ENCODE measurements at places on chromosomes 6 and 20.

DNA sequence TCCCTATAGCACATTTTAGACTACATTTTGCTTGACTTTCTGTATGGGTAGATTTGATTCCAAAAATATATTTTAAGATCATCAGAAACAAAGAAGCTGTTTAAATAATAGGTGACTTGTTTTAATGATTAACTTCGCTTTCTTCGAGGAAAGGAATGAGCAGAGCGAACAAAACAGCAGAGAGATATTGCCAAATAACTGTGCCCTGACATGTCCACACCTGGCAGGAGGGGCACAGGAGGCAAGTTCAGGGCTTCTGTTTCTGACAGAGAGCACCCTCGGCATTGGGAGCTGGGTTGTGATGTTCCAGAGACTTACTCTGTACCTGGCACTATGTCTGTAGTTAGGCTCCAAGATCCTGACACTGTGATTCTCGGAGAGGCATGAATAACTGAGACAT is 155.7 kb upstream of the SASH1 start:
- DNase-seq = no peak

DNA sequence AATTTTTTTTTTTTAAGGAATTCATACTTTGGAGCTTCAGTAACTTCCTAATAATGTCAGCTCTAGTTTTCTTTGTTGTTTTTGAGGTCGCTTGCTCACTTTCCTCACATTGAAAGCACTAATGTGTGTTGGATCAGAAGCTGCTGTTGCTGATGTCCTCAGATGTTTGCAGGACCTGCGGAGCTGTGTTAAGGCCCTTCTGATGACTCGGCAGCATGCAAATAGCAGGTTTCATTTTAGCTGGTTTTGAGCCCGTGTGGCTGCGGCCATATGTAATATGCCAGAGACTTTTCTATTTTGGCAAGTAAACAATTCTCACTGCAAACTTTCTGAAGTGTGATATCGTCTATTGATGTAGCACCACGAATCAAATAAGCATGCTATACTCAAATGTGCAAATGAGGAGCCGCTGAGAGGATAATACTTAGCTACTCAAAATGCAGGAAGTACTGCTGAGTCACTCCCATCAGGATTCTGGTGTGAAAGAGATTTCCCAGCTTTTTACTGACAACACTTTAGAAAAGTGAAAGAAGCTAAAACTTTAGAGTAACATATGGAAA is 187.8 kb downstream of the SASH1 start:
- DNase-seq = no peak

DNA sequence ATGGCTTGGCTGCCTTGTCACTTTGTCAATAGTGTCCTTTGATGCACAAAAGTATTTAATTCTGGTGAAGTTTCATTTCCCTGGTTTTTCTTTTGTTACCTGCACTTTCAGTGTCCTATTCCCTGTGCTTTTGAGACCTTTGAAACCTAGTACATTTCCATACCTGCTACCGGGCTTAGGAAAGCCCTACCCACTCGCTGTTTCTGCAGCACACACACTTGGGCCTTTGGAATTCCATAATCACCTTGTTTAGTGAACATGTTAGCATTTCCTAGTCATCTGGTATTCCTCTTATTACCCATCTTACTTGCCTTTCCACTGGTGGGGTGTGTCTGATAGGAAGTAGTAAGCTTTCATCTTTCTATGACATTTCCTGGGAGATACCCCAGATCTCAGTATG is 19.3 kb upstream of the SYNDIG1 start:
- DNase-seq = no peak

DNA sequence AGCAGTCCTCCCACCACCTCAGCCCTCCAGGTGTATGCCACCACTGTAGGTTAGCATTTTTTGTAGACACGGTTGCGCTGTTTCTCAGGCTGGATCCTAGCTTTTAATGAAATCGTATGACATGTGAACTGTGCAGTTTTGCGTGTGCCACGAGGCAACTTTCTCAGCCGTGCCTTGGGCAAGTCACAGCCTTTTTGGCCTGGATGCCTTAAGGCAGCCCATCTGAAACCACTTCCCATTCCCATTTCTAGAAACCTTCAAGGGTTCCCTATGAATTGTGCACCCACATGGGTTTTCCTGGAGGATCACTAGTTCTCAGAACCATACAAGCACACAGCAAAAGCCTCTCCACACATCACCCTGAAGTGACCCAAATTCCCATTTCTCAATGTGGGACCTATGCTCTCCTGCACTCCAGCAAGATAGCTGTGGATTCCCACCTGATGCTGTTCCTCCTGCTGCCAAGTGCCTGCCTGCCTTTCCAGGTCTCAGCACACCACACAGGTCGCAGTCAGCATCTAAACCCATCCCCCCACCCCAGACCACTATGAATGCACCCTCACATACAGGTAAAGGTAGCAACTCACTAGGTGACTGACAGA is 28.9 kb downstream of the SNX5 start:
- no peak for DNase-seq

GRCh38 chr20:45020236-45020886 is 54.0 kb downstream of the STK4 start:
- DNase-seq = no peak

GRCh38 chr20:50758469-50758868 is 27.1 kb downstream of the PARD6B start:
- no peak for DNase-seq

GRCh38 chr6:5617179-5617578 is 355.9 kb downstream of the FARS2 start:
- DNase-seq = no peak

DNA sequence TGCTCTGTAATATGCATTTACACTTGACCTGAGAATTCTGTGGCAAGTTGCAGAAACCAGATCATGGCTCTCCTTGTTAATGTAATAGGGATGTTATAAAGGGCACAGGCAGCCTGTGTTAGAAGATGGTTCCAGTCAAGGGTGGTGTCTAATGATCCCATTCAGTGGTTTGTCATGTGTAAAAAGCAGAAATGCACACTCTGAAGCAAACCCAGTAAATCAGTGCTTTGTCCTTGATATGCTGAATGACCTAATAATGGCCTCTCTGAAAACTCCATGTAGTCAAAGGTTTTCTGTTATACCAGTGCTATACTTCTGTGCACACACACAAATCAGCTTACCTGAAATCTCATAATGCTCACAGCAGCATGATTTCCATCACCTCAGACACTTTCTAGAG is 66.2 kb downstream of the SOBP start:
- no peak for DNase-seq

DNA sequence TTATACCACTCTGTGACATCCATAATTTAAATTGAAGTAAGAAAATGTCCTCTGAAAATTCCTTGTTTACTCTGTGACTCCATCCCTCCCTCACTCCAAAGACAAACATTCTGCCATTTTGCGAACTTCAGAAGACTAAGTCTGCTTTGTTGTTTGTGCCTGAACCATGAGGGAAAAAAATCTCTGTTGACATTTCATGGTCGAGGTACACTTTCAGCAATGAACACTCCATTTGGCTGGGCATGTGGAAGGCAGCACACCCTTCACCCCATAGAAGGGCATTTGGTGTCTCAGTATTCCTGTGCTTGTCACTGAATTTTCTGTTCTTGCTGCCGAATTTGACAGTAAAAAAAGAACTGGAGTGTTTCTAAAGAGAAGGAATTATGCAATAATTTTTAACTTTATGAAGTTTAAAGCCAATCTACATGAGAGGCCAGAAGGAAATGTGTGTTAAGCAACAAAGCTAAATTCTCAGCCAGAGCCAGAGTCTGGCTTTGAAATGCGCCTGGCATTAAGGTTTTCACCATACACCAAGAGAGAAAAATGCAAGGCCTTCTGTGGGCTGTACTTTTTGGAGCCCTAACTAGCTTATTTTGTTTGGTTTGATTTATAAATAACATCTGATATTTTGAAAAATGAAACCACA is 4.7 kb upstream of the PBOV1 start:
- DNase-seq = no peak

DNA sequence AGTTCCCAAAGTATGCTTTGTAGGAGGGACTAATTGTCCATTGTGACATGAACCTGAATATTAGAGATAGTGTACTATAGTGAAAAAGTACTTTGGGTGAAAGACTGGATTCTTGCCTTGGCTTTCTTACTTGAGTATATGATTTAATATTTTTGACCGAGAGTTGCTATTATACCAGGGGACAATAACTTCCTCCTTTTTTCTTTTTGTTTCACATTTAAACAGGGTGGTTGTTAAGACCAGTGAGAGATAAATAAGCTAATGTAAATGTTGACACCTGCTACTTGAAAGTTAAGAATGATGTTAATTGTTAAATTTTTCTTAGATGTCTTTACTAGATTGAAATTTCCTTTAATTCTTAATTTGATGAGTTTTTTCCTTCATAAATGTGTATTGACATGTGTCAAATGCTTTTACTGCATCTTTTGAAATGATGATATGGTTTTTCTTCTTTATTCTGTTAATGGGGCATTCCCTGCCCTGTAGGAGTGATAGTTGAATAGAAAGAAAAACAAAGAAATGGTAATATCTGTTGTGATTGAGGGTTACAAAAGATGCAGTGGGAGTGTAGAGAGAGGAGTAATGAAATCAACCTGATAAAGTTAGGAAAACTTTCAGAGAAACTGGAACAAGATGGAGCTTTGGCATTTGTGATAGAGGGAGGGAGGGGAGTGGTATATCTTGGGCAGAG is 48.4 kb downstream of the ZFAND3 start:
- no peak for DNase-seq

GRCh38 chr6:99991955-99992354 is 2.1 kb downstream of the MCHR2 start:
- no peak for DNase-seq

GRCh38 chr6:72733045-72733444 is 111.2 kb downstream of the KCNQ5 start:
- no peak for DNase-seq

DNA sequence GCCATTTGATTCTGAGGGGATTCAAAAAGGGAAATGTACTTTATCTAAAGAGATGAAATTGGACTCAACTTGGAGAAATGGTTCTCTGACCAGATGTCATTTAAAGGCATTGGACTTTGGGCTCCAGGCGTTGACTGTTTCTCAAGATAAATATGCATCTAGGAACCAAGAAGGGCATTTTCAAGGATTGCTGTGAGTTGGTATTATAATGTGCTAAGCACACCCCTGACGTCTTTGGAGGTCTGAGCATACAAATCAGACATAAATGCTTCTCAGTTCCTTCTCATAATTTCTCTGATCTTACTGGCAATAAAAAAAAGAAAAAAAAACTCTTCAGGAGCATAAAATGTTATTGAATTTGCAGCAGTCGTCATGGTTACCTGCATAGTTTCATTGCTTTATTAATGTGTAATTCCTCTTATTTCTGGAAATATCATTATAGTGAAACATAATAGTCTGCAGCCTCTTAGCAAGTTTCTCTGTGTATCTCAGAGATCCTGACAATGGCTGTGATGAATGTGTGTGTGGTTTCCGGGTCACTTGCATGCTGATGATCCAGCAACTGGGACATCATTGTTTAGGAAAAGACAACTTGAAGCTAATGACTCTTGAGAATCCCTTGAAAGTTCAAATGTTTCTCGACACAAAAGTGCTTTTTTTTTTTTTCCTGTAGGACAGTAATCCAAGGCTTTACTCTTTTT is 136.0 kb downstream of the AIG1 start:
- DNase-seq = no peak

DNA sequence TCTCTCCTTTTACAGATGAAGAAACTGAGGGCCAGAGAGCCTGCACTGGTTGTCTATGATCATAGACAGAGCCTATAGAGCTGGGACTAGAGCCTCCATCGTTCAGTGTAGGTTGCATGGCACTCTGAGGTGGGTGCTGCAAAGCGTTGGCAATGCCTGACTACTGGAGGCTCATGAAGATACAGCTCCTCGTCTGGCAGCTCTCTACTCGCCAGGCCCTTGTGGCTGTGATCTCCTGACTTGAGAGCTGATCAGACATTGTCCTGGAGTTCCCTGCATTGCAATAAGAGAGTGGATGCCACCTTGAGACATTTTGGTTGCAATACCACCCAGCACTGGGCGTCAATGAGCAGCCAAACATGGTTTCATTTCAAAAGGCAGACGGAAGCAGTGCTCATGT is 270.1 kb upstream of the ARID1B start:
- DNase-seq = no peak

DNA sequence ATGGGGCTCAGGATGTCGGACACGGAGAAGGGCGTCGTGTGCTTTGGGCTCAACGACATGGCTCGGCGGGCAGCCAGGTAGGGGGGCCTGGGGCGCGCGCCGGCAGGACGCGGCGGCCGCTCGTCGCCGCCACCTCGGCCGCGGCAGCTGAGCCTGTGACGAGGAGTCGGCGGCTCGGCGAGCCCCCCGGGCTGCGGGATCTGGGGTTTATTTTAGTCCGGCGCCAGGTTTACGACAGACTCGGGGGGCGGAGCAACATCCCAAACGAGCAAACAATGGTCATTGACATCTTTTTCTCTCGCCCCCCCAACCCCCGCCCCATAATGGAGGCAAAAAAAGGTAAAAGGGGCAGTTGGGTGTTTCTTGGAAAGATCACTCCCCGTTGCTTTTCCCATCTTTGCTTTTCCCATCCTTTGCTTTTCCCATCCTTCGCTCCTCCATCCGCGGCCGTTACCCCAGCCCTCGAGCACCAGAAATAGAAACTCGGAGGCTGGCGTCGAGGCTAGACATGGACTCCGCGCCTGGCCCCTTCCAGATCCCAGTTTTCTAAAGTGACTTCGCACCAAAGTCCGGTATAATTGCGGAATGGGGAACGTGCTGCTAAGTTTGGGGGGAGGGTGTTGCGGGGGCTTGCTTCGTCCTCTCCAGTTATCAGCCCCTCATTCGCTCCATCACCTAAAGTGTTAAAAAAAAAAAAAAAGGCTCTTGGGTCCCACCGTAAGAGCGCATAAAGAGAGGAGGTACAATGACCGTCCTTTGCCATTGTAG is at the start of gene NKX2-4:
Gene NKX2-4, minus strand, starts transcription at position 186 of the 768 bp plus-strand sequence. Its CDS starts 127 bp downstream, at position 59.
- no peak for DNase-seq

DNA sequence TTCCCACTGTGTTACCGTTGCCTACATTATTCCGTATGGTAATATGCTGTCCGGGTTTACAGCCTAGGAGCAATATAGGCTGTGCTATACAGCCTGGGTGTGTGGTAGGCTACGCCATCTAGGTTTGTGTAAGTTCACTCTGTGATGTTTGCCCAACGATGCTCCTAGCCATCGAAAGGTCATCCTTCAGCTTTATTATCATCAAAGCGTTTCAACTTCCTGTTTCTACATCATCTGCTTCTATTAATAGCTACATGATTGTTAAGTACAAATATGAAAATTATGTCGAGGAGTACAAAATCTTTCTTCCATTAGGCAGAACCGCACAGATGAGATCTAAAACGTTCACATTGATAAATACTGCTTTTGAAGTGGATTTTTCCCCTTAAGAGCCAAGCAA is 69.9 kb downstream of the PPP1R14C start:
- DNase-seq = no peak

GRCh38 chr20:37804584-37805566 is 98.1 kb upstream of the VSTM2L start:
- DNase-seq = peak; percentile 35
